ENCODE measurements at places on chromosomes 5 and 9. TPM values are rescaled to one million over a fixed set of nuclear protein-coding genes. Genes with fewer than 3 reads are reported as not detected.

DNA sequence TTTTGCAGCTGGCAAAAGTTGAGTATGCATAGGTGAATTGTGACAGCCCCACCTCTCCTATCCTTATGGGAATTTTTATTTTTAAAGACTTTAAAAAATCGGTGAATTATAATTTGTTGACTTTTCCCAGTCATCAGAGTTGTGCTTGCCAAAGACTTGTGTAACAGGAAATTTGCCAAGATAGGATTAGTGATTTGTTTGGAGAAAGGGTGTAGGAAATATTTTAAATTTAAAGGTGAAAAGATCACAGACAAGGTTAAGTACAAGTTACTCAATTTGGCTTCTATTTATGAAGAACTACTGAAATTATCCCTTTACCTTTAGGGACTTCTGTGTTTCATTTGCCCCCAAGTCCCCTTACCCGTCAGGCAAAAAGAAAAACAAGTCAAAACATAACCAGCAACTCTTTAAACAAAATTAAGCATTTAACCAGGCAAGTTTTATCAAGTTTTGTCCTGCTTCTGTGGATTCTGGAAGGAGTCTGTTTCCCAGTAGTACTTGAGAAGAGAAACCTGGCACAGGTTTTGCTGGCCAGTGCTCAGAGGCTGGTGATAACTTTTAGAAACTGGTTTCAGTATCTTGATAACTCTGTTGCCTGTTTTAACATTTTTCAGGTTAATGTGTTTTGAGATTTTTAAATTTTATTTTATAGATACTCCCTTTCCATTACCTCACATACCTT lies 285.4 kb downstream of the MAST4 start:
- DNase-seq = peak; percentile 46

DNA sequence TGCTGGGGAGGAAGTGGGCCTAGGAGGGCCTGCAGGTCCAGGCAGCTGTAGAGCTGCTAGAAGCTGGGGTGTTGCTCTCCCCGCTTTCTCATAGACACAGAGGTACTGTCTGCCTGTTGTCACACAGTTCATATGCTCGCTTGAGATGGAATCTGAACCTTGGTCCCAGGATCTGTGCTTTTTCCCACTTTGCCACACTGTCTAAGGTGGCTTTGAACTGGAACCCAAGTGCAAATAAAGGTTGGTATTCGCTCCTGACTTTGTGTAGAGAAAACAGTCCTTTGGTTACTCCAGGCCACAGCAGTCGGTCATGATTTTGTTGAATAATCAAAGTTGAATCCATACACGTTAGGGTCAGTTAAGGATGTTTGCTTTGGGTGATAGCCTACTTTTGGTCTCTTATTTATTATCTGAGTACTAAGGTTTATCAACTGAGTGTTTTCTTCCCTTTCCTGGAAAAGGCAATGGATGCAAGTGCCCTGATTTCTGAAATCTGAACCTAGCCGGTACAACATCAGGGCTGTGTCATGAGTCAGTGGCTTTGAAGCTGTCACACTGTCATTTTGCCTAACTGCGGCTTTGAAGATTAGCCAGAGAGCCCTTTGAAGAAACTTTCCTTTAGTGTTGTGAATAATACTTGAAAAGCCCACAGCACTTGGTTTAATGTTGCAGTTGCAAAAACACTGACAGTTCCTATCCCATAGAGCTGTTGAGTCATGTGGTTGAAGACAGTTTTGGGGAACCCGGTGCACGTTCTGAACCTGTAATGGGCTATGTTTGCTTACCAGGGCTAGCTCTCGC lies 41.3 kb downstream of the HABP4 start:
- peak; percentile 22 for DNase-seq

SPAG8 gene
- 12.5 TPM for polyA plus RNA-seq

DNA sequence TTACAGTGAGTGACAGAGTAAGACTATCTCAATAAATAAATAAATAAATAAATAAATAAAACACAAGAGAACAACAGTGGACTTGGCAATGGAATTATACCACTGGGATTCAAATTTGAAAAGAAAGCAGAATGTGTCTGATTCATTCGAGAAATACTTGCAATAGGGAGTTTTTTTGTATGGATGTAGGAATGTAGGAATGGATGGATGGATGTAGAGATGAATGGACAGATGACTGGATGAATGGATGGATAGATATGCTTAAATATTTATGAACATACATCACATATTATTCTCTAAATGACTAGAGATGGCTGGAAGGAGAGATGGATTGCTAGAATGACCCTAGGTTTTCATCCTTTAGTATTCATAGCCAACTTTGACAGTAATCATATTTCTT lies 22.0 kb upstream of the CEMIP2 start:
- no peak for DNase-seq

ANXA2R gene
- 1.9 TPM for polyA plus RNA-seq

SLC27A6 gene
- 5.1 TPM for polyA plus RNA-seq

DNA sequence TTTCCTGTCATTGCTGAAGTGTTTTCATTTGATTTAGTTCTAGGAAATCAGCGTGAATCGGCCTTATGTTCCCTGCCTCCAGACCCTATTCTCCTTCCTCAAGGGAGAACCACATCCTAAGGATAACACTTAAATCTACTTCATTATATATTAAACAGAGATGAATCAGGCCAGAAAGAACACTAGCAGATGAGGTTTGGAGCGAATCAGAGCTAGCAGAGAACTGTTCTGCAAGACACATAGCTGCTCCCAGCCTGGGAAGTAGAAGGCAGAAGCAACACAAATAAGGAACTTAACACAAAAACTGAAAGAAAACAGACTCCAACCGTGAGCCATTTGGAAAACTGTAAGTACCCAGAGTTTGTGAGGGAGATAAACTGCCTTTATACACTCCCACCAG lies 718.2 kb downstream of the SEMA5A start:
- DNase-seq = no peak

WNT8A gene
- polyA plus RNA-seq = not detected

SPATA6L gene
- 8.0 TPM for polyA plus RNA-seq

GRCh38 chr5:134477462-134478245 lies 47.8 kb upstream of the JADE2 start:
- DNase-seq = no peak

TEX48 gene
- not detected for polyA plus RNA-seq

- DNase-seq = peak; percentile 64
Observed at GRCh38 chr9:12702160-12702758, 9.1 kb downstream of the TYRP1 start.

DNA sequence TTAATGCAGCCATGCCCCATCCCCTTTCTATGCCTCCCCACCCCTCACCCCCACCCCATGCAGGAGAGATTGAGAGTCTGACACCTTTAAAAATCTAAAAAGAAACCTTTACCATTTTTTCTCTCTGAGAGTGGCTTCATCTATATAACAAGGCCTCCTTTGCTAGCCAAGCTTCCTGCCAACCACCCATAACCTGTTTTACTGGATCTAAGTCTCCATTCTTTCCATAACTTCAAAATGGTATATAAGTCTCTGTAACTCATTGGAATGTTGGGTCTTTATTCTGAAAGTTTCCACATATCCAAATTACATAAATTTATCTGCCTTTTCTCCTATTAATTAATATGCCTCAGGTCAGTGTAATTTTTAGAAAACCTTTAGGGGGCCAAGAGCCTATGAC lies 1174.0 kb downstream of the MAT2B start:
- peak; percentile 3 for DNase-seq
